Stromal cell of bone marrow (primary cell): ENCODE measurements at places on chromosomes 3 and 15.

DNA sequence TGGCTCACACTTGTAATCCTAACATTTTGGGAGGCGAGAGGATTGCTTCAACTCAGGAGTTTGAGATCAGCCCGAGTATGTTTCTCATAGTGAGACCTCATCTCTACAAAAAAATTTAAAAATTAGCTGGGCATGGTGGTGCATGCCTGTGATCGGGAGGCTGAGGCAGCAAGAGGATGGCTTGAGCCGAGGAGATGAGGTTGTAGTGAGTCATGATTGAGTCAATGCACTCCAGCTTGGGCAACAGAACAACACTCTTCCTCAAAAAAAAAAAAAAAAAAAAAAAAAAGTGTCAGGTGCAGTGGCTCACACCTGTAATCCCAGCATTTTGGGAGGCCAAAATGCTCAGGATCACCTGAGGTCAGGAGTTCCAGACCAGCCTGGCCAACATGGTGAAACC, 2.4 kb downstream of the RPL39L start:
- DNase-seq = peak; percentile 33

DNA sequence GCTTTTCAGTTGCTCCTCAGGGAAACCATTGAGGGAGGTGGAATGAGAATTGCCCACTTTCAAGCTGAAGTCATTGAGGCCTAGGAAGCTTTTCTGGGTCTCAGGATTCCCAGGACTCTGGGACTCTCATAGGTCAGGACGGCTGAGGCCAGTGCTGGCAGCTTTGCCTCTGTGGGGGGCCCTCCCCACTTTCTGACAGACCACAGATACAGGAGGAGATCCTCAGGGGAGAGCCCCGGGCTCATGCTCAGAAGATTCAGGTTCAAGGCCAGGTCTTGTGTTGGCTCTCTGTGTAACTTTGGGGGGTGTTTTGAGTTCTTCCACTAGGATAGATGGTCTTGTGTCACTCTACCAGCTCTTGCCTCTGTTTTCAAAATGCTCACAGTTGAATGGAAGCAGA, 50.0 kb downstream of the SMAD6 start:
- DNase-seq = no peak

DNA sequence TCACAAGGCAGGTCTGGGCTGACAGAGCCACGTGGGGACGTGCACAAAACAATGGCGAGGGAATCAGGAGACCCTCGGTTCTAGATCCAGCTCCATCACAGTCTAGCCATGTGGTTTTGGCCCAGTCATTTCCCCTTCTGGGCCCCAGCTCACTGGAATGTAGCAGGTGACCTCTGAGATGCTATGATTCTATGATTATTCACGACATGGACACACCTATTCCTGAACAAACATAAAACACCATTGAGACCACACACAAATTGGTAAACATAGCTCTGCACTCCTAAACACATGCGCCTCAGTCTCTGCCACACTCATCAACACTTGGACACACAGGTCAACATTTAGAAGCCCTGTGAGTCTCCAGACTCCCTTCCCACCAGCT, 9.0 kb downstream of the IGDCC4 start:
- DNase-seq = no peak

GRCh38 chr15:92611995-92612745, 43.4 kb downstream of the FAM174B start:
- DNase-seq = no peak

DNA sequence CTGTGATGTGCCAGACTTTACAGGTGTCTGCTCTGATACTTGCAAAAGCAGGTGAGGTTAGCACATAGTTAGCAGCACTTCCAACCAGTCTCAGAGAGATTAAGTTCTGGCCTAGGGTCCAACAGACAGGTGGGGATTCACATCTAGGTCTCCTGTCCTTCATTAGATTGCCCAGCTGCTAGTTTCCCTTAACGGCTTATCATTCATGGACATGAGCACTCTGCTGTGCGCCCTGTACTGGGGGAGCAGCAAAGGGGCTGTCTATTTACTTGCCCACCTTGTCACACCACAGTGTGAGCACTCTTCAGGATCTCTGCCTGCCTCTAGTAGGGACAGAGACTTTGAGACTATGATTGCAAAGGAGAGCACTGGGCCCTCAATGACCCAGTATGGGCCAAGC, 8.7 kb downstream of the SPSB4 start:
- no peak for DNase-seq

- peak; percentile 38 for DNase-seq
Measured at GRCh38 chr3:4895838-4896237, 83.4 kb upstream of the BHLHE40 start.

GRCh38 chr15:63905558-63906265, 72.0 kb upstream of the HERC1 start:
- DNase-seq = no peak

GRCh38 chr3:108183181-108183580, 39.0 kb downstream of the IFT57 start:
- DNase-seq = no peak

GRCh38 chr3:81689617-81690016, 71.8 kb downstream of the GBE1 start:
- DNase-seq = no peak

DNA sequence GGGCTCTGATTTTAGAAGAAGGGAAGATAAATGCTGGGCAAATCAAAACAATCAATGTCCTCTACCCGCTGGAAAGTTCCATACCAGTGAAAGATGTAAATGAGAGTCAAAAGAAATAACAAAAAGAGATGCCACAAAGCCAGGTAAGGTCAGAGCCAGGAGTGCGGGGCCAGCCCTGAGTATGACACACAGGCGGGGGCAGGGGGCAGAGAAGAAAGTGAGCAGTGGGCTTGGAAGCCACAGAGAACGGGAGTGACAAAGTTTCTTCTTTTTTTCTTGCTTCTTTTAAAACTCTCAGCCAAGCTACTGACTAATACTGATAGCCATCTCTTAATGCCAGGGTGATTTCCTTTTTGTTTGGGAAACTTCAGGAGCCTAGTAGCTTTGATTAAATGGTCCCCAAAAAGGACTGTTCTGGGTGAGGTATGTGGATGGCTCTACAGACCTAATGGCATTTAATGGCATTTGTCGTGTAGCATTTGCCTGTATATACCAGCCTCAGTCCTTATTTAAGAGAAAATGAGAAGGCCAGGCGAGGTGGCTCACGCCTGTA, 23.1 kb upstream of the TSEN2 start:
- DNase-seq = no peak

GRCh38 chr3:38168151-38169026, 3.1 kb downstream of the OXSR1 start:
- DNase-seq = peak; percentile 36

- no peak for DNase-seq
Measured at GRCh38 chr15:90563463-90563862, 33.7 kb downstream of the CRTC3 start.

- no peak for DNase-seq
Measured at GRCh38 chr3:49681543-49681942, 7.4 kb downstream of the APEH start.

- DNase-seq = no peak
Measured at GRCh38 chr15:69417581-69417980, 3.4 kb downstream of the KIF23 start.

DNA sequence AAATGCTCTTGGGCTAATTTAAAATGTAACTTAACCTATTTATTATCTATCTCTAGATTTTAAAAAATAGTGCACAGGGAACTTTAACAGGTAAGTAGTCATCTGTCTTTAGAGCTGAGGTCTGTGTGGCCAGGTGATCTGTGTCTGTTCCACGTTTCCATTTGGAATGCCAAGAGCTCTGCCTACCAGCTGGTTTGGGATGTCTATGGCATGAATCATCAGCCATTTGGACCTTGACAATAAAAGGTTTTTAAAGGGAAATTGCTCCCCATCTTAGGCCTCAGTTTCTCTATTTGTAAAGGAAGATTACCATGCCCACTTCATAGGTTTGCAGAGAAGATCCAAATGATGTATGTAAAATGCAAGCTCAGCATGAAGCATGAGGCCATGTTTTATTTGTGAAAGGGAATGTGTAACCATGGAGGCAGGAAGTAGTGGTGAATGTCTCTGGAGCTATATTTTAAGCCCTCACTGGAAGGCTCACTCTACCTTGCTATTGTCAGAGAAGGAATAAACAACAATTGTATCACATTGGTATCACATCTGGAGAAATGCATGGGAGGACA, 548.1 kb upstream of the LMCD1 start:
- no peak for DNase-seq

DNA sequence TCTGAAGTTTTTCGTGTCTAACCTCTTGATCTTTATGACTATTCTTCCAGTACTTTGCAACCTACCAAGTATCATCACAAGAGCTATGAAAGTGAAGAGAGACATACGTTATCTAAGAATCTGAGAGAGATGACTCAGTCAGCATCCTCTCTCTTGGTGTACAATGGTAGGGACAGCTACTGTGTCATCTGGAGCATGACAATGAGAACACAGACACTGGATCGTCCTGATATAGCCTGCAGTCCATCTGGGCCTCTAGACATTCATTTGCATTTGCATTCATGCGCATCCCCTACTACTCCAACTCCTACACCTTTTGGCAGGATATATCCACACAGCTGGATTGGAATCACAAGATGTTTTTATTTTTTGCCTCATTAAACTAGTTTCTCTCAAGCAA, 115.2 kb downstream of the PEX5L start:
- no peak for DNase-seq

- no peak for DNase-seq
Measured at GRCh38 chr3:143718463-143718862, 129.8 kb downstream of the SLC9A9 start.

GRCh38 chr15:99628374-99629001, 62.7 kb downstream of the MEF2A start:
- no peak for DNase-seq

GRCh38 chr15:64037966-64038365, 8.3 kb downstream of the DAPK2 start:
- DNase-seq = no peak

DNA sequence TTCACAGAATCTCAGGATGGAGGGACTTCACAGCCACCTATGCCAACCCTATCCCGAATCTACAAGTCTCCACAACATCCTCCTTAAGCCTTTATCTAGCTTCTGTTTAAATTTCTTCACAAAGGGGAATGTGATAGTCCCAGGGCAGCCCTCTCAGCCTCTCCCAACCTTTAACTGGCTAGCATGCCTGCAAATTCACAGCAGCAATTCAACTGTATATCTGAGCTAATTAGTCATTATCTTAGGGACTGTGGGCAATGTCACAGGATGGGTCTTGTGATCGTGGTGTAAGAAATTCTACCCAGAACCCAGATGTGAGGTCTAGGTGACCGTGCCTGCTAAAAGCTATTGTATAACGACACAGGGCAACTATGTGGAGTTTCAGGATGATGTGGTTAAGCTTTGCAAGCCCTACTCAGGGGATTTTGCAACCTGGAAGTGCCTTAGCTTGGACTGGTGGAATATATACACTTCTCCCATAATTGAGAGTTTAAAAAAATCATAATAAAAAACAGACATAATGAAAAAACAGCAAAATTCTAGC, 65.5 kb upstream of the FBN1 start:
- no peak for DNase-seq

DNA sequence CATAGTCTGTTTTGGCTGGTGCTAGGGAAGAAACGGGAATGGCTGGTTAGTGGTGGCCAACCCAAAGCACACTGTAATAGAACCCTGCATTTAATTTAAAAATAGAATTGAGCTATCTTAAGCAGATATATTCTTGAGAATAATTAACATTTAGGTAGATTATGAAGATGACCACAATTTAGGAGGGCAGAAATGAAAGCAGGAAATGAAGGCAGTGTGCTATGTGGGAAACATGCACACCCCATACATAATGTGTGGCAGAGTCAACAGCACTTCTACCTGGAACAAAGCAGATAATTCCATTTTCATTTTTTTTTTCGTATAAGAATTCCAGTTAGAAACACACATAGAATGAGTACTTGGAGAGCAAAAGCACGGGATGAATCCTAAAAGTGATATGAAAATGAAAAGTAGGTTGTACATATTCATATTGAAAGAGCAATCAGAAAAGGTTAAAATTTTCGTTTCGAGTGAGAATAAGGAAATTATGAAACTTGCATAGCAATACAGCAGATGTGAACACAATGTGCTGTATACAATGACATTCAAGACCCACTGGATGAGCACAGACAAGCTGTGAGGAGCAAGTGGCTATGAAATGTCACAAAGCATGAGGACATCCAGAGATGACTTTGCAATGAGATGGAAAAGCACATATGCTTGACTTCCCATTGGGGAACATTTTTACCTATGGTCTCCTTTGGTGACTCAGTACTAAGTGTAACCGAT, 102.6 kb downstream of the TFG start:
- DNase-seq = no peak

- no peak for DNase-seq
Measured at GRCh38 chr3:172701751-172702150, 9.1 kb downstream of the NCEH1 start.

- peak; percentile 38 for DNase-seq
Measured at GRCh38 chr3:71066849-71067261, 516.7 kb downstream of the FOXP1 start.

GRCh38 chr15:77753281-77753873, 120.7 kb upstream of the LINGO1 start:
- DNase-seq = peak; percentile 3

DNA sequence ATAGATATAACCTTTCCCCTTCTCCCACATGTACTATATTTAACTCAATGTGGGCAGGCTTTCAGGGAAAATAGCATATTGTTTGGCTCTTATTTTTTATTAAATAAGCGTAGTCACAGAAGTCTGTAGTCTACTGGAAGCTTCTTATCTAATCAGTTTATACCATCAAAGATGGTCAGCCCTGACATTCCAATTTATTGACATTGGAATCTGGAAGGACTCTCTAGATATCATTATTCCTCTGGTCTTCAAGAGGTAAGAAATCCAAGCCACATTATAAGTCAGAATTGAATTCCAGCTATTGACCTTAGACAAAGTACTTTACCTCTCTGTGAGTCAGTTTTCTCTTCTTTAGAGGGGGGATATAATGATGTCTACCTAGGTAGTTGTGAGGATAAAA, 38.5 kb upstream of the SCAANT1 start:
- DNase-seq = no peak

- DNase-seq = no peak
Measured at GRCh38 chr15:75545064-75545463, 34.1 kb downstream of the PTPN9 start.

DNA sequence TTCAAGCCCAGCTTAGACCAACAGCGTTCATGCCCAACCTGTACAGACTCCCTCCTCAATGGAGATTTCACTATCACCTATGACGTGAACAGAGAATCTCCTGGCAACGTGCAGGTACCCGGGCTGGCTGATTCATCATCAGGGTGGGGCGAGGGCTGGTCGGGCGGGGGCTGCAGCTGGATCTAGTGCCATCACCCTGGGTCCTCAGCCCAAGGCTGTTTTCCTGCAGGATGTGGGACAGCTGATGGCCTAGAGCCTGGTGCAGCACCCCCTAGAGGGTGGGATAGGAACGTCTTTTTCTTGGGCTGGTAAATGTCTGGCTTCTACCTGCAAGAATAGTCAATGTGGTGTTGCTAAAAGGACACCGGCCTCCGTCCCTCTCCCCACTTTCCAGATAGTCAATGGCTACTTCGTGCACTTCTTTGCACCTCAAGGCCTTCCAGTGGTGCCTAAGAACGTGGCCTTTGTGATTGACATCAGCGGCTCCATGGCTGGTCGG, 4.4 kb downstream of the ITIH3 start:
- no peak for DNase-seq
